T1000 (cell line): ENCODE measurements at places on chromosomes 2 and 18.

DNA sequence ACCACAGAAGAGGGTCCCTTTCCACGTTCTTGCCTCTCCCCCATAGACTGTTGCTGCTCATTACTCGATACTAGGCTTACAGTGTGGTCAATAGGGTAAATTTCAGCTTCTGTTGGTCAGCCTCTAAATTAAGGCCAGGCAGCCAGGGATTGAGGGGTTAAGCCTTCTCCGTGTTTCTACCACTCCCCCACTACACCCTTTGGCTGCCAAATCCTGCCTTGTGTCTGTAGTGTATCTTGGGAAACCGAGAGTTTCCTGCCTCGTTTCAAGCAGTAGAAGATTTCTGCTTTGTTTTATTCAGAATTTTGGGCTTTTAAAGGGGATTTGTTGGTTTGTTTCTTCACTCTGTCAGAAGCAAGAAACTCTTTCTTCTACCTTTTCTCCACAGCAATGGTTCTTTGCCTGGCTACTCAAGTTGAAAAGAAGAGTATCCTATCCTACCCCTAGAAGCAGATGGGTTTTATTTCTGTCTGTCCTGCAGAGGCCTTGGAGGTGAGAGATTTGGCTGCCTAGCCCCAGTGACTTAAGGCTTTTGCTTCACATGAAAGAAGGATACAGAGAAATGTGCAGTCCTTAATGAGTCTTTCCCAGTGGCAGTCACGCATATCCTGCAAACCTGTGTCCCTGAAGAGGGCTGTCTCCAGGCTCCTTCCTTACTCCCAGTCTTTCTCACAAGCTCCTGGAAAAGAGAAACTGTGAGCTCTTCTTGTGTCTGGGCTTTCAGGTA, 261.5 kb upstream of the TANK start:
- DNase-seq = no peak

DNA sequence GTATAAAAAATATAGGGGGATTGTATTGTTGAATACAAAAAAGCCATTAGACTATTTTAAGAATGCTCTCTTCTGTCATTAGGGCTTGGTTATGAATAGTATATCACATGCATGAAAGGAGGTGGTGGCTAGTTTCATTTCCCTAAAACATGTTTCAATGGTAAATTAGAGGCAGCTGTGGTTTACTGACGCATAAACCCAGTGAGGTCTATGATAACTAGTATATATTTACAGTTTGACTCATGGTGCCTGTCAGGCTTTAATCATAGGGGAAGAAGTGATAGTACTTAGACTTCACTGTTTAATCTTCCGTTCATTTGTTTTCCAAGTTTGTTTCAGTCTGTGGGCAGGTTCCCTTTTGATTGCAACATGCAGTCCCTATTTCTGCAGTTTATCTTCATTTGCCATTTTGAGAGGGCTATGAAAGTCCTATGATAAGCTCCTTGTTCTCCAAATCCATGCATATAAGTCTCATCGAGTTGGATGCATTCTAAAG, 55.1 kb upstream of the MAP4K3 start:
- DNase-seq = peak; percentile 18

GRCh38 chr2:73080321-73081131, 9.0 kb upstream of the SFXN5 start:
- DNase-seq = no peak

DNA sequence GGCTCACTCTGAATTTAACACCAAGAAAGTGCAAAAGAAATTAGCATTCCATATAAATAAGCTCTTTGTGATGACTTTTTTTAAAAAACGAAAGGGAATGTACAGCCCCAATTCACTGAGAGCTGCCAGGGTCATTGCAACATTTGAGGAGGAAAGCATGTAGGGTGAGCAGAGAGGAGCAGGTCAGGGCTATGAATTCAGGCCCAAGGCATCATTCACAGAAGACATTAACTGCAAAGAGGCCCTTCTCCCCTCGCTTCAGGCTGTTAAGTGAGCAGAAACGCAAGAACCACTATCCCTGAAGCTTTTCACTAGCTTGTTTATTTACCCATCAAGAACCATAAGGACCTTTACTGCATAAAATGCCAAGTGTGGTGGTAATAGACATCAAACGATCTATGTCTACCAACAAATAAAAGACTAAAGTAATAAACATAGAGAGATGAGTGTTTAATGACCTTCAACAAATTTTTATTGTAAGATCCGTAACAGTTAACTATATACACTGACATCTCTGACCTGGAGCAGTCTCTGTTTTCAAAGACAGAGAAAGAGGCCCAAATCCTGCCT, 333.1 kb upstream of the HNRNPA3 start:
- DNase-seq = no peak

GRCh38 chr2:6773007-6773693, 92.6 kb downstream of the CMPK2 start:
- peak; percentile 49 for DNase-seq

DNA sequence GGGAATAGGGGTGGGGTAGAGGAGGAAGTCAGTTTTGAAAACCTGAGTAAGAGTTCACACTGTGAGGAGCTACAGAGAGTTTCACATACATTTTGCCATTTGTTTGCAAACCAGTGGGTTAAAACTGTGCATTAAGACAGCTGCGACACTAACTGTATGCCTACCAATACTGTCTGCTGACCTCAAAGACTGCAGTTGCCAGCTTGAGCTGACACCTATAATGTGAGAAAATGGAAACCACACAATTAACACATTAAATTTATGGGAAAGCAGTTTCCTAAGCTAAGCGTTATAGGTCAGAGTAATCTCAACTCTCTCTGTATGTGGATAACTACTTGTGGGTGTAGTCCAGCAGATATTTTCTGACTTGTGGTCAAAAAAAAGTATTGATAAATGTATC, 756.6 kb upstream of the GCFC2 start:
- no peak for DNase-seq

DNA sequence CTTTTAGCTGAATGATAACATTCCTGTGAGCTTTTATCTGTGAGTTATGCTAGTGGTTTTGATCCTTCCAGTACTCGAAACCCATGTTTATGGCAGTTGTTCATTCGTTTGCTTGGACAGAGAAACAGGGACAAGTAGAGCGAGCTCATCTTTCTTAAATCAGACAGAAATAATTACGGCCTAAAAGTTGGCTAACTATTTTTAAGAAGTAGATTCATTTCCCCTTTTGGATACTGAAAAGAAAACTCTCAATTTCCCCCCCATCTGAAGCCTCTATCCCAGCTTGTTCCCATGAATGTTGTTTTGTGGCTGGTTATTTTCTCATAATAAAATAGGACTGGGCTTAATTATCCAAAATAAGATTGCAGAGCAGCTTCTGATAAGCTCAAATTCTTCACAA, 67.1 kb downstream of the ANTXR1 start:
- DNase-seq = no peak

DNA sequence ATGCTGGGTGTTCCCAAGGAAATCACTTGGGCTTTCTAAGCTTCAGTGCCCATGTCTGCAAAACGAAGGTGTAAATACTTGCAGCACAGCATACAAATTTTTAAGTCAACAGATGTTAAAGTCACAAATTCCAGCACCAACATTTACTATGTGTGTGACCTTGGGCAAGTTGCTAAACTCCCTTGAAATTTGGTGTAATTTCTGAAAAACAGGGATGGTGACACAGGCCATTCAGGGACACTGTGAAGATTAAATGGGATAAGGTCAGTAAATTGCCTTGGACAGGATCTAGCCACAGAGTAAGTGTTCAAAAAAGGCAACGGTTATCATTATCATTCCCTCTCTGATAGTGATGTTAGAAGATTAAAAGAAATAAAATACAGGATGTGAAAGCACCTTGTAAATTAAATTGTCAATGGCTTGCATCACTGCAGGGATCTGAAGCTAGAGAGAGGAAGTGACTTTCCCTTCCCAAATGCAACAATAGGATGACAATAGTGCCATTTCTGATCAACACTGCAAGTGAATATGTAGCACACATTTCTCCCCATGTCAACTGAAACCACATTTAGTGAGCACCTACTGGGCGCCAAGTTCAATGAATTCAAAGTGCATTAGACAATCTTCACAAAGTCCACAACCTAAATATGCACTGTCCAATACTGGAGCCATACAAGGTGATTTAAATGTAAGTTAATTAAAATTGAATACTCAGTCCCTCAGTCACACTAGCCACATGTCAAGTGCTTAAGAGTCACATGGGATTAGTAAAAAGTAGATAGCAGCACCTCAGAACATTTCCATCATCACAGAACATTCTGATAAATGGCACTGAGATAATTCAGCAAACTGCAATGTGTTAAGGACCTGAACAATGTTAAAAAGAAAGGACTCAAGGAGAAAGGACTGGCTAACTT, 81.2 kb downstream of the STK39 start:
- no peak for DNase-seq

DNA sequence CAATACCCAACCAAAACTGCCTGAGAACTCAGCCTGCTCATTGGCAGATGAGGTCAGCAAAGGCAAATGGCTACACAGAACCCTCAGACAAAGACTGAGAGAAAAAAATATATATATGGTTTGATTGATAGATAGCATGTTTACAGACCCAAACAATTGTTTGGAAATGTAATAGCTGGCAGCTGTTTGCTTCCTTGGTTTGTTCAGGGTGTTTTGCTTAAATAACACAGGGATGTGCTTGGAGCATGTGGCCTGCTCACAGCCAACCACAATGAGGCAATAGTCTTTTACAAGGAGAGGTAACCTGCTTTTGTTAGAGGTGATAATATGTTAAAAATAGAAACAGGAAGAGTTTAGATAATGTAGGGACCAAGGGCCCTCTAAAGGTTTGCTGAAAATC, 84.5 kb downstream of the PDK1 start:
- no peak for DNase-seq

- DNase-seq = no peak
Observed at GRCh38 chr2:8049851-8050571, 631.8 kb upstream of the ID2 start.

- no peak for DNase-seq
Observed at GRCh38 chr18:57931038-57931437, 113.0 kb upstream of the NEDD4L start.

DNA sequence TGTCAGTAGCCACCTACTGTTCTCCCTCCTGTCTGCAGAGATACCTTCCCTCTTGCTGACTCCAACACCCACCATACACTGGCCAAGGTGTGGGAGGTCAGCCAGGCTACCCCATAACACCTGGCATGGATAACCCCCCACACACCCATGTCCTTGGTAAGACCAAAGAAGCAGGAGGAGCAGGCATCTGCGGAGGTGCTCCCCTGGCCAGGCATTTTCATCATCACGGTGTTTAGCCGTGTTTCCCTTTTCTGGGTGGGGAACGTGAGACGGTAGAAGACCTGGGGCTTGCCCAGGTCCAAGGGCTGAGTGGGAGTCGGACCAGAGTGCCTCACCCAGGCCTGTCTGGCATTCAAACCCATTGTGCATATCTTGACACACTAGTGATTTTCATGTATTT, 150.3 kb downstream of the SMAD7 start:
- DNase-seq = no peak

GRCh38 chr18:79853303-79853992, 55.7 kb downstream of the KCNG2 start:
- DNase-seq = no peak

DNA sequence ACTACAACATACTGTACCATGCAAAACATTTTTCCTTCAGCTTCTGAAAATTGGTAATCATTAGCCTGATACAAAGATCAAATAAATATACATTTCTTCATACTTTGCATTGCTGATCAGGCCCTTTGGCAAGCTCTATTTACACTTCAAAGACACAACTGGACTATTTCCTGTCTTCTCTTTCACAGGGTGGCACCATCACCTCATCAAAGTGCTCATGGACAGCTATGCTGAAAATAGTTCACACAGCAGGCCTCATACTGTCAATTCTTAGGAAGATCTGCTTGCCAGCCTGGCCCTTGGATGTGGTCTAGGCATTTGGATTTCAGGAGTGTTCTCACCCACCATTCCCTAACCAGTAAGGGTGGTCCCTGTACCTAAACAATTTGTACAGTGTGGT, 33.9 kb downstream of the FBXO15 start:
- no peak for DNase-seq

GRCh38 chr2:176566961-176567360, 297.7 kb downstream of the MTX2 start:
- DNase-seq = no peak

- no peak for DNase-seq
Observed at GRCh38 chr2:215397632-215398341, 38.1 kb downstream of the FN1 start.

DNA sequence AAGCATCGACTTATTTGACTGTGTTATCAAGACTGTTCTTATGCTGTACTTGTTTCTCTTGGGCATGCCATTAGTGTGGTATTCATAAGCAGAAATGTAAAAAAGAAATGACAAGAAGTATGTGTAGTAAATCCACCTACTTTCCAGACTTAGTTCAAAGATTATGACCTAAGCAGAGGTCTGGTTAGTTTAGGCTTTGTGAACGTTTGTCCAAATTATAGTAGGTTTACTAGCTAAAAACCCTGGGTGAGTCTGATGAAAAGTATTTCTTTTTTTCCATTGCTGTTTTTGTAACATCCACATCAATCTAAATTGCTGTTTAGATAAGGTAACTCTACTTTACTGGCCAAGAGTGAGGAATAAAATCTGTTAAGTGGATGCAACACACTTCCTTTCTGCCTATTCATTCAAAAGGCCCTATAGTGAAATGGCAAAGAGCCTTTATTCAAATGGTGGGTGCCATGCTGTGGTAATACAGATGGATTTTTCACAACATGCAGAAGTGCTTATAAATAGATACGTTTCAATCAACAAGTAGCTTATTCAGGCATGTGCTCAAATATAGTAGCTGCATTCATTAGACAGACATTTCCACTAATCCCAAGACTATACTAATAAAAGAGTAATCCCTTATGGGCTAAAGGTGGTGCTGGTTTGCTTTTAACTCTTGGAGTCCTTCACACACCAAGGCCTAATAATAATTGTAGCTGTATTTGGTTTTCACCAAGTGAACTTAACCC, 122.5 kb upstream of the LTBP1 start:
- DNase-seq = no peak

GRCh38 chr2:85253890-85254289, 73.9 kb downstream of the TGOLN2 start:
- DNase-seq = no peak

DNA sequence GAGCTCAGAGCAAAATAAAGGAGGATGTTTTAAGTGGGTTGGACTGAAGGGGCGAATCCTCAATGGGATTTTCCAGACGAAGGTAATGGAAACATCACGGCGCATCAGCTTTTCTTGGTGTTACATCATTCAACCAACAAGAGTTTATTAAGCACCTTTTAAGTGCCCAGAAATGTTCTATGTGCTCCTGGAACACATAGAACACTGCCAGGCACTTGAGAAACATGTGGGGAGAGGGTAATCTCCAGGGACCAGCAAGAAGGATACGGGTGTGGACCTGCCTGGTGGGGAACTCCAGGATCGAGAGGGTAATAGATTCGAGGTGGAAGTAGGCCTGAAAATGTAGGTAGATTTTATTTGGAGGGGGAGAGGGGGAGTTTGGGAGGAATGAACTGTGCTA, 168.6 kb downstream of the PRKCE start:
- no peak for DNase-seq

GRCh38 chr2:11502740-11503292, 31.0 kb upstream of the GREB1 start:
- DNase-seq = no peak

DNA sequence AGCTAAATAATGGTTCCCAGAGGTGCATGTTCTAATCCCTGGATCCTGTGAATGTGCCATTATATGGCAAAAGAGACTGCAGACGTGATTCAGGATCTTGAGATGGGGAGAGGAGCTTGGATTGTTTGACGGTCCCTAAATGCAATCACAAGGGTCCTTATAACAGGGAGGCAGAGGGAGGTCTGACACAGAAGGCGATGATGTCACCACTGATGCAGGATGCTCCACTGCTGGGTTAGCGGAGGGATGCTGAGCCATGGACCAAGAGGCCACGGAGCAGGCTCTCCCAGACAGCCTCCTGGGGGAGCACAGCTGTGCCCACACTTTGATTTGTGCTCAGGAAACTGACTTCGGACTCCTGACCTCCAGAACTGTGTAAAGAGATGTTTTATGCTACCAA, 156.2 kb downstream of the UXS1 start:
- DNase-seq = no peak
